CD4-positive, alpha-beta memory T cell (primary cell): ENCODE measurements at places on chromosomes 4 and X.

GRCh38 chr4:39899291-39899690 lies 78.4 kb downstream of the PDS5A start:
- no peak for DNase-seq

DNA sequence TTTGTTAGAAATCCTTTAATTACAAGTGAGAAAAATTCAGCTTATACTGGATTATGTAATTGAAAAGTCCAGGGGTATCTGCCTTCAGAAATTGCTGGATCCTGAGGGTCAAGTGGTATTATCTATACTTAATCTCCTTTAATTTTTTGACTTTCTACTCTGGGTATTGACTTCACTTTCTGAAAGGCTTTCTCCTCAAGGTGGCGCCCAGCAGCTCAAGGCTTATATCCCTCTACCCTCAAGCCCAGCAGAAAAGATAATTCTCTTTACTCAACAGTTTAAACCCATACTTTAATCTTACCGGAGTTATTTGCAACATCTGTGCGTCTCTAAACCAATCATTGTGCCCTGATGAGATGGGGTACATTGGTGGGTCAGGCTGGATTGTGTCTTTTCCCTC lies 129.5 kb downstream of the LARP7 start:
- DNase-seq: no peak

DNA sequence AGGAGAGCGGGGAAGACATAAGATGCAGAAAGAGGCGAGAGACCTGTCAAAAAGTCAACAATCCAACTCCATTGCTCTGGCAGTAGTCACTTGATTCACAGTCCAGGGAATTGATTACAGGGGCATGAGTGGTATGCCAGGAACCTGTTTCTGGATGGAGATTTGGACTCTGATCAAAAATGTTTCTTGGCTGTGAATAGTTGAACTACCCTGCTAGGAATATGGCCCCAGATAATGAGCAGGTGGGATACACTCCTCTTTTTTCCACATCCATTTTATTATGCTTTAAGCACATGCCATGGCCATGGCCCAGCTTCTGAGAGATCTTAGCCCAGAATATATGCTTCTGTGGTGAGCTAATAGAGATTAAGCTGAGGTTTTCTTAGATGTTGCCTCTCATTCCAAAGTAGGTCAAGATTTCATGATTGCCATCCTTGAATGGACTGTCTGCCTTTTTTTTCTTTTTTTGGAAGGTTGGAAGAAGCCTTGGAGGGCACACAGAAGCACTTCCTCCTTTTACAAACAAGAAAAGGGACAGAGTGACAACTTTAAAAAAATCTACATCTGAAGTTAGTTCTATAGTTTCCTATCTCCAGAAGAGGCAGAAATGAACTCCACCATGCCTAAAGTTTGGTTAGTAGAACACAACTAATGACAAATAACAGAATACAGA lies 121.9 kb downstream of the KIT start:
- DNase-seq: no peak

DNA sequence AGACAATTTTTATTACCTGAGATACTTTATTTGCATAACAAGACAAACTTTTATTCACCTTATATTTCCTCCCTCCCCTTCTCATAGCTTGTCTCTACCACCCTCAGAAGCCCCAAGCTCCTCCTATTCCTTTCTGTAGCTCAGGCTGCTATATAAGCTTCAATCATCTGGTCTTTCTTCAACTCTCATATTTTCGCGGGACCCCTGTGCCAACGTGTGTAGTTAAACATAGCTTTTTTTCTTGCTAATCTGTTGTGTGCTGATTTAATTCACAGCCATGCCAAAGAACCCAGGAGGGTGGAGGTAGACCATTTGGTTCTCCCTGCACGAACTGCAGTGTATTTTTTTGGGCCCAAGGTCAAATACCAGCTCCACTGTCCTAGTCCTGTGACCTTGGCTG lies 21.1 kb upstream of the CD38 start:
- DNase-seq: no peak

- DNase-seq: no peak
Observed at GRCh38 chr4:158777423-158778155, 8.8 kb downstream of the FNIP2 start.
